Spinal cord (tissue), 10 donors: ENCODE measurements at places on chromosomes 3 and 15. TPM values are rescaled to one million over a fixed set of nuclear protein-coding genes. Genes with fewer than 3 reads are reported as not detected.

- no peak for DNase-seq
Observed at GRCh38 chr15:26620528-26621458, 152.1 kb downstream of the GABRB3 start.

- DNase-seq, result no peak
Observed at GRCh38 chr3:188834349-188834748, 337.4 kb upstream of the TPRG1 start.

GRCh38 chr3:148914936-148915690 is 50.0 kb downstream of the CPA3 start:
- DNase-seq, result no peak

- DNase-seq, result no peak
Observed at GRCh38 chr3:116318370-116318769, 126.9 kb downstream of the LSAMP start.

- DNase-seq, result no peak
Observed at GRCh38 chr15:35757765-35758164, 211.8 kb upstream of the DPH6 start.

PAQR5 gene
- 4.3 TPM for polyA plus RNA-seq

GRCh38 chr3:153426803-153427202 is 264.8 kb downstream of the RAP2B start:
- no peak for DNase-seq

SEMA7A gene
- 45.1 TPM for polyA plus RNA-seq

DNA sequence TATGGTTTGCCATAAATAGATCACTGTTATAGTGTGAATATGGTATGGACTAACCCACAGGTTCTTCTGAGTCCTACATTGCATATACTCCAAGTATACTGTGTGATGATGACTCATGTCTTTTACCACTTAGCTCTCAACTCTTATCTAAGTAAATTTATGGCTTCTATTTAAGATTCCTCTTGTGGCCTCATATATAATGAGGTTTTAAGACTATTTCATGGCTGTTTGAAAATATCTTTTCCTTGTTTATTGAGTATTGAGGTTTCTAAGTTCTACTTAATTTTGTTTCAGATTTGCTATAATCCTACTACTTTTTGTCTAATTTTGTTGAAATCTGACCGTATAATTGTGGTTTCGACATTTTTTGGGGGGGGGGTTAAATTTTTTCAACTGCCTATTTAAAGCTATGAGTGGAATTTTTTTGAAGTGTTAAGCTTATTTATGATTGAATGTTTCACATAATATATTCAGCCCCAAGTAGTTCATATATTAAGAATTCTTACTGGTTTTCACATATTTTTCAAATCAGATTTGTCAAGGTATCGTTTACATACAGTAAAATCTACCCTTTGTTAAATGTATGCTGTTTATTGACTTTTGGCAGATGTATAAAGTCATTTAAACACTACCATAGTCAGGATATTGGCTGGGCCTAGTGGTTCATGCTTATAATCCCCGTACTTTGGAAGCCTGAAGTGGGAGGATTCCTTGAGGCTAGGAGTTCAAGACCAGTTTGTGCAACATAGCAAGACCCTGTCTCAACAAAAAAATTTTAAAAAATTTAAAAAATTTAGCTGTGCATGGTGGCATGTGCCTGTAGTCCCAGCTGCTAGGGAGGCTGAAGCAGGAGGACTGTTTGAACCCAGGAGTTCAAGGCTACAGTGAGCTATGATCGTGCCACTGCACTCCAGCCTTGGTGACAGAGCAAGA is 11.7 kb downstream of the SLC25A36 start:
- DNase-seq, result no peak

TERB2 gene
- polyA plus RNA-seq, result not detected

GOLGA8S gene
- polyA plus RNA-seq, result 1.1 TPM

GRCh38 chr3:44942202-44942921 is 33.6 kb downstream of the ZDHHC3 start:
- DNase-seq, result no peak

DNA sequence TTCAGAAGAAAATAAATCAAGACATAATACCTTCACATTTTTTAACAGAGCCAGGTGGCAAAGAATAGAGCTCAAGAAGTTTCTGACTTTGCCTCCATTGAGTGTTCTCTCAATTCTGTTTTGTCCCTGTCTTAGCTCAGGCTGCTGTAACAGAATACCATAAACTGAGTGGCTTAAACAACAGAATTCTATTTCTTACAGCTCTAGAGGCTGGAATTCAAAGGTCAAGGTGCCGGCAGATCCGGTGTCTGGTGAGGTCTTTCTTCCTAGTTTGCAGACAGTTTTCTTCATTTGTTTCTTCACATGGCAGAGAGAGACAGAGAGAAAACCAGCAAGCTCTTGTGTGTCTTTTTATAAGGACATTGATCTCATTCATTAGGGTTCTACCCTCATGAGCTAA is 25.6 kb downstream of the IQCH start:
- DNase-seq, result no peak

DNA sequence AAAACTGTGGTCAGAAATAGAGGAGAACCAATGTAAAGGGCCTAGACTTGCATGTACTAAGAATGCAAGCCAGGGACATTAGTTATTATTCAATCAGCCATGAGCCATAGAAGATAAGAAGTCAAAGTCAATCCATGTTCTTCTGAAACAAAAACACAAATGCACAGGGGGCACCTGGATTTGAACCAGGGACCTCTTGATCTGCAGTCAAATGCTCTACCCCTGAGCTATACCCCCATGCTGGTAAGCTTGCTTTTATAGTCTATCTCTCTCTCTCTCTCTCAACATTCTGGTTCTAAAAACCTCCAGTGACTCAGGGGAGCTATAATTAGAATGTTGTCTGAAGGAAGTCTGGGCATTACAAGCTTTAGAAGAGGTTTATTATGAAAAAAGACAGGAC is 85.6 kb upstream of the ACP3 start:
- no peak for DNase-seq

DNA sequence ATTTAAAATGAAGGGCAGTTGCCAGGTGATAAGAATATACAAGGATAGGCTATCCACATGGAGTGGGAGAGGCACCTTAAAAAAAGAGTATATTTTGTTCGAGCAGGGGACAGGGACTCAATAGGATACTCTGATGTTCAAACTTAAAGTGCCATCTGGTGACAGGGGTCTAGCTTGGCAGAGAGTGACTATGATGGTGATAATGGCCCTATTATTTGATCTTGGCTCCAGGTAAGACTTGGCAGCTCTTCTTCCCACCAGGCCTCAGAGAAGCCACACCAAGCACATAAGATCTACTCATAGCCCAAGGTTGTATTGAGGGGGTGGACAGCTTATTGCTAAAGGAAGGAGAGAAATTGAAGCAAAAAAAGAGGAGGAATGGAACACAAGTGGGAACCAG is 109.0 kb upstream of the MANF start:
- DNase-seq, result no peak

CLDN1 gene
- polyA plus RNA-seq, result 5.5 TPM

- no peak for DNase-seq
Observed at GRCh38 chr15:98889930-98890695, 117.5 kb downstream of the PGPEP1L start.

PGBD4 gene
- polyA plus RNA-seq, result 2.3 TPM

DNA sequence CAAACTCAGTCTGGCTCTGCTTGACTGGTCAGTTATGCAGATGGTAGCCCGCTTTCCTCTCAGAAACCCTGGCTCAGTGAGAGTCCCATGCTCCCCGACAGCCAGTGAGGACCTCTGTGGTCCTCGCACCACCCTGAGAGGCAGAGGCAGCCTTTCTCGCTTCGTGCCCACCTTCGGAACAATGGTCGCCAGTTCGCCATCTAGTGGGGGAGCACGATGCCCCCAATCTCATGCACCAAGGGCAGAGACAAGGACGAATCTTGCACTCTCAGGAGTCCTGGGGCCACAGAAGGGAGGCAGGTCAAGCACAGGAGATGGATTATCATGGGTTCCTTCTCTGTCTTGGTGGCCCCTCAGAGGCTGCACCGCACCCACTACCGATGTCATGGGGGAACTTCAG is 75.2 kb downstream of the RHCG start:
- no peak for DNase-seq

CLDN16 gene
- 0.41 TPM for polyA plus RNA-seq

SELENOS gene
- 64.9 TPM for polyA plus RNA-seq

GRCh38 chr3:27613846-27614500 is 108.2 kb downstream of the EOMES start:
- no peak for DNase-seq

DNA sequence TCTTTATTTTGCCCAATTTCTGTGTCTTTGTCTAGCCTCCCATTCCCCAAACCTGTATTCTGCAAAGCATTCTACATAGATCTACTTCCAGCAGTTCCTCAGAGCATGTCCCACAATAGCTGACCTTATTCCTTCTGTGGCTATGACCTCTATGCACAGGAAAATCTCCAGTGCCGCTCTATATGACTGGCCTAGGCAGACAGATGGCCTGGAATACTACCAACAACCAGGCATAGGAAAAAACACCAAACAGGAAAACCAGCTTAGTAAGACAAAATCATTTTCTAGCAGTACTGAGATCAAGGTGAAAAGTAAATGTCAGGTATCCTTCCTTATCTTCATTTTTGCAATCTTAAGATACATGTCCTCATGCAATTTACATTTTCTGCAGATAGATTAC is 1115.0 kb downstream of the IGSF11 start:
- no peak for DNase-seq

PRSS50 gene
- 0.59 TPM for polyA plus RNA-seq

DNA sequence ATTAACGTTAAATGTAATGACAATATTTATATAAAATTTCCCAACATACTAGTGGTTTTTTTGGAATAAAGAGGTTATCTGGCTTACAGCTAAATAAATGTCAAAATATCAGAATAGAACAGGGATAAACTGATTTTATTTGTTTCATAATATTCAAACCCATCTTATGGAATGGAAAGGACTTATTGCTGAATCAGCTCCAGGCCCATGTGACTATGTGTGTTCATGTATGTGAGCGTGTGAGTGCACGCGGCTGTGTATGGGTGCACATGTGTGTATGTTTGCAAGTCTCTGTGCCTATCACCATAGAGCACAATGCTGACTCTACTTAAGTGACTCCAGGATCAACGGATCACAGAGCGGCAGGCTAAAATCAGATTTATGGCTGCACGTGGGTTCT is 392.3 kb upstream of the GRM7 start:
- no peak for DNase-seq

- no peak for DNase-seq
Observed at GRCh38 chr15:47035475-47036406, 681.6 kb upstream of the SEMA6D start.

RAB6B gene
- polyA plus RNA-seq, result 226 TPM

NOX5 gene
- 0.81 TPM for polyA plus RNA-seq

C3orf22 gene
- 0.17 TPM for polyA plus RNA-seq

DNA sequence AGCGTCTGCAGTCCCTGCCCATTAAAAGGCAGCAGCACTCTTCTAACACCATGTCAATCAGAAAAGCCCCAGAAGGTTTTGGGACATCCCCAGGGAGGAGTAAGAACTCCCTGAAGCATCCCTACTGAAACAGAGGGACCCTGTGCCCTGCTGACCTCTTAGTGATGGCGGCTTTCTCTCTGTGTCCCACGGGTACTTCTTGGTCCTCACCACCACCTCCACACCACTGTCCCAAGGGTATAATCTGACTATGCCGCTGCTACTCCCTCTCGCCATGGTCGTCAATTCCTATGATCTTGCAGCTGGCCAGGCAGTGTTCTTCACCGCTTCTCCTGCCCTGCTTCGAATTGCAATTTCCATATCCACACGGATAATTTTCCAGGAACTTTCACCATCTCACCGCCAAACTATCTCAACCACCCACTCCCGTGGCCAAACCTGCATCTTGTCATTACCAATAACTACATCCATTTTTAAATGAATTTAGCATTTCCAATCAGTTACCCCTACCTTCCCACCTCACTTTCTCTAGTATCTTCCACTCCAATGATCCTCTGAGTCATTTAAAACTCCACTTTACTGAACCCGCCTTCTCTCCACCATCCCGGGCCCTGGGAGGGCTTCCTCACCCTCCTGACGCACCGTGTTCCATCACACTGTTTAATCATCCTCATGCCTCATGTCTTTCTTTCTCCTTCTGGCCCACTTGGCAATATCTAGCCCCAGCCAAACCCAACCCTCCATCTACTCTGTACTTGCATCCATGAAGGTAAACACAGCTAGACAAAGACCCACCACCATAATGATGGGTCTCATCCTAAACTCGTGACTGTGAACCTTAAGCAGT is 23.7 kb downstream of the PRR23E start:
- no peak for DNase-seq

GRCh38 chr15:36598529-36599177 is 19.2 kb downstream of the CDIN1 start:
- DNase-seq, result no peak

MUSTN1 gene
- 0.65 TPM for polyA plus RNA-seq

GRCh38 chr15:65666257-65666656 is 44.5 kb downstream of the SLC24A1 start:
- DNase-seq, result no peak

DNA sequence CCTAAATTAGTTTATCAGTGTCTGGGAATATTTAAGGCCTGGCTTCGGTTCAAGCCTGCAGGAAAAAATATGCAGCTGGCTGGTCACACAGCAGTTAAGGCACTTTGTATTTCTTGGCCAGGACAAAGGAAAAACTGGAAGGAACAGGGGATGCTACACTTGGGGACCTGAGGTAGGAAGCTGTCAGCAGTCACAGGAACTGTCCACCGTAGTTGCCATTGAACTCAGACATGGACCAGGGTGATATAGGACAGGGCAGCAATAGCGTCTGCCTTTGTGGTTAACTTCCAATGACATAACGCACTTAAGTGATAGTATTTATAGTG is 49.1 kb downstream of the NR1D2 start:
- no peak for DNase-seq

C3orf49 gene
- polyA plus RNA-seq, result 1.3 TPM

STARD5 gene
- polyA plus RNA-seq, result 3.7 TPM

DNA sequence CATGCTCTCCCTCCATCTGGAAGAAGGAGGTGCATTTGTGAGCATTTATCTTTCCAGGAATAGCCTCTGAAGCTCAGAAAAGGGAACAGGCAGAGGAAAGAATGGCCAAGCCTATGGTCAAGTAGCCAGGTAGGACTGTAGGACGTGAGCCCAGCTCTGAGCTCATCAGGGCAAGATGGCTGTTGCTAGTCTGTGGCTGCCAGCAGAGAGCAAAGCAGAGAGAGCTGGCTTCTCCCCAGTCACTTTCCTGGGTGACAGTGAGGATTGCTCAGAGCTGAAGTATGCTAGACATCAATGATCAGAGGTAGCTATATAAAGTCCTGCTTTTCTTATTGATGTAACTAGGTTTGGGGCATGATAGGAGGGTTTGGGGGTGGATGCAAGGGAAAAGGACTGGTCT is 146.1 kb upstream of the SLC24A5 start:
- DNase-seq, result no peak

GRCh38 chr3:195893516-195893915 is 14.8 kb downstream of the TNK2 start:
- DNase-seq, result no peak

DNA sequence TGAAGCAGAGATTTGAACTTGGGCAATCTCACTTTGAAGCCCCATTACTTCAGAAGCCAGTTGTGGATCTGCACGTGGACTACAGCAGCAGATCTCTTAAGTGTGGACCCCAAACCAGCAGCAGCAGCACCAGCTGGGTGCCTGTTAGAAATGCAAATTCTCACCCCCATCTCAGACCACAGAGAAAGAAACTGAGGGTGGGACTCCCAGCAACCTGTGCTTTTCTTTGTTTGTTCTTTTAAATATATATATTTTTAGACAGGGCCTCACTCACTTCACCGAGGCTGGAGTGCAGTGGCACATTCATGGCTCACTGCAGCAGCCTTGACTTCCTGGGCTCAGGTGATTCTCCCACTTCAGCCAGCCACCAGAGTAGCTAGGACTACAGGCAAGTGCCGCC is 53.2 kb downstream of the SLTM start:
- DNase-seq, result no peak
